ENCODE measurements at places on chromosomes 11 and 22. TPM values are rescaled to one million over a fixed set of nuclear protein-coding genes. Genes with fewer than 3 reads are reported as not detected.
A peak's percentile ranks its signal among the peaks of the same experiment; 100 is the strongest.

Gene QSER1
- total RNA-seq = 30.1 TPM

- DNase-seq = no peak
These were observed 5.5 kb downstream of the B3GAT1 start for GRCh38 chr11:134406264-134407185.

DNA sequence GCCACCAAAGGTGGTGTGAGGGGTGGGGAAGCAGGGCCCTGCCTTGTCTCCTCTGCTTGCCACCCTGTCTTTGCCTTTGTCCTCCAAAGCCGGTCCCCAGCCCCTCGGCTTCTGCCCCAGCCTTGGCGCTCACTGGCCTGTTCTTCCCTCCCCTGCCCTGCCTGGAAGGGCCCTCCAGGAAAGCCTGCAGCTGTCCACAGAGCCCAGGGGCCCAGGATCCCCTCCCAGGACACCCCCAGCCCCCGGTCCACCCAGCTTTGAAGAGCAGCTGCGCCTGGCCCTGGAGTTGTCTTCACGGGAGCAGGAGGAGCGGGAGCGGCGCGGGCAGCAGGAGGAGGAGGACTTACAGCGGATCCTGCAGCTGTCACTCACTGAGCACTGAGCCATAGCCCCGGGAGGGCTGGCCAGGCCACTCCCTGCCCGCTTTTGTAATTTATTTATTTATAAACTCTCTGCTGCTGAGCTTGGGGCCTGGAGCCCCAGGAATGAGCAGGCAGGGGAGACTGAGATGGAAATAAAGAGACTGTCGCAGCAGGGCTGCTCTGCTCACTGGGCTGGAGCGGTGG lies 1.3 kb upstream of the SSH3 start:
- DNase-seq = peak; percentile 47

DNA sequence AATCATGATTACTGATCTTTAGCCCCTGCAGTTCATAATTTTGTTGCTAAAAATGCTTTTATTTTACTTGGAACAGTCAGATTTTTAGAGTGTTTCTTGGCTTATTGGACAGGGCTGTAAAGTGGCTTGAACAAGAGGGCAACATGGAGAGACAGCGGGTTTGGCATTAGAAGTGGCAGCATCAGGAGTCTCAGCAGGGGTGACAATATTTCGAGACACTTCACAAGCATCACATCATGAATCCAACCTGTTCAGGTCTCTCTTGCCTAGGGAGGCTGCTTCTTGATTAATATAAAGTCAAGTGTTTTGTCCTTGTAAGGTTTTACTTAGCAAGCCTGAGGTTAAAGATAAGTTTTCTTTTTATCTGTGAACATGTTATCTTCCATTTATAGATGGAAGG lies 2249.5 kb downstream of the LRRC4C start:
- DNase-seq = no peak

- DNase-seq = no peak
These were observed 835 bp upstream of the RHOD start for GRCh38 chr11:67055812-67056211.

DNA sequence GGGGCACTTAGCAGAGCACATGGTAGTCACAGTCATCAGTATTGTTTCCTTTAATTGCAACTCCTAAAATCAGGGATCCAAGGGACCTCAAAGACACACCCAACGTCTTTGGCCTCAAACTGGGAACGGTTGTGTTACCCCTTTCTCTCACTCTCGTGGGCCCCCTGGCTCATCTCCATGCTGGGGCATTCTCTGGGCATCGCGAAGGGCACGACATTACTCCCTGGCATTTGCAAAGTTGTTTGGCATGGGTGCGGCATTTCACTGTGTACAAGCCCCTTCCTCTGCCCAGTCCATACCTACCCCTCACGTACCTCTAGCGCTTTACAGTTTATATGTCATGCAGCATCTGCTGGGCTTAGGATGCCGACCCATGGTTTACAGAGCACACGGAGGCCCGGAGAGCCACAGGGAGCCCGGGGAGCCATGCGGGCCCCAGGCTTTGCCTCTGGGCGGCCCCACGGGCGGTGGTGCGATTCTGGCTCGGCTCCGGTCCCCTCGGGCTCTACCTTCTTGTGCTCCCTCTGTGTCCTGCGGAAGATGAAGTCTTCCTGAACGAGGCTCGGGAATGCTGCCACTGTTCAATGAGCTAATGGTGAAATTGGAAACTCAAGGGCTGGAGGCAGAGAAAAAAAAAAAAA lies 21.9 kb upstream of the CACNG2 start:
- DNase-seq = no peak

DNA sequence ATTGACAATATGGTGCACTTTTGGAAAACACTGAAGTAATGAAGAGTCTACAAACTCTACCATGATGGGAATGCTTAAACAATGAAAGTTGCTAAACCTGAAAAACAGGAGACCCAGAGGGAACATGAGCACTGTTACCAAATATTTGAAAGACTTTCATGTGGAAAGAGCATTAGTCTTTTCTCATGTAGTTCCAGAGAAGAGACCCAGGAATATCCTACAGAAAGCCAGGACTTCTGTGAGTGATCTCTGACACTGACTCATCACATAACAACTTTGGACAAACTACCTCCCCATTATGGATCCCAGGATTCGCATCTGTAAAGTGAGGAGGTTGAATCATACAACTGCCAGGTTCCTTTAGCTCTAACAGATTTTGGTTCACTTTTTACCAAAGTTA lies 62.2 kb downstream of the FAM181B start:
- no peak for DNase-seq

DNA sequence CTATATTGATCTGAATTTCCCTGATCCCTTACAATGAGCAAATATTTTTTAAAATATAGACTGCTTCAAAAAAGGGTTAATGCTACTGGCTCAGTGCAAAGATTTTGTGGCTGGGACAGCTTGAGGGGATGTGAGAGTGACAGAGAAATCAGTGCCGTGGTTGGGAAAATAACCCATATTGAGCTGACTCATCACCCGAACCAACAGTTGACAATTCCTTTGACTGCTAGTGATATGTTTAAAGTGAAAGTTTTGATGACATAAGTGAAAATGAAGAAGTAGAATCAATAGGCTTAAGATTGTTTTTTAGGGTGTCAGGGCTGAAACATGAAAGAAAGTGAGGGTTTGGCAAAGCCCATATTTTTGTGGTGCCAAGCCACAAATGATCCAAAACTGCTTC lies 257.1 kb upstream of the TENM4 start:
- DNase-seq = peak; percentile 4

Gene OR4A15
- not detected for total RNA-seq

Gene SNX32
- total RNA-seq = not detected

DNA sequence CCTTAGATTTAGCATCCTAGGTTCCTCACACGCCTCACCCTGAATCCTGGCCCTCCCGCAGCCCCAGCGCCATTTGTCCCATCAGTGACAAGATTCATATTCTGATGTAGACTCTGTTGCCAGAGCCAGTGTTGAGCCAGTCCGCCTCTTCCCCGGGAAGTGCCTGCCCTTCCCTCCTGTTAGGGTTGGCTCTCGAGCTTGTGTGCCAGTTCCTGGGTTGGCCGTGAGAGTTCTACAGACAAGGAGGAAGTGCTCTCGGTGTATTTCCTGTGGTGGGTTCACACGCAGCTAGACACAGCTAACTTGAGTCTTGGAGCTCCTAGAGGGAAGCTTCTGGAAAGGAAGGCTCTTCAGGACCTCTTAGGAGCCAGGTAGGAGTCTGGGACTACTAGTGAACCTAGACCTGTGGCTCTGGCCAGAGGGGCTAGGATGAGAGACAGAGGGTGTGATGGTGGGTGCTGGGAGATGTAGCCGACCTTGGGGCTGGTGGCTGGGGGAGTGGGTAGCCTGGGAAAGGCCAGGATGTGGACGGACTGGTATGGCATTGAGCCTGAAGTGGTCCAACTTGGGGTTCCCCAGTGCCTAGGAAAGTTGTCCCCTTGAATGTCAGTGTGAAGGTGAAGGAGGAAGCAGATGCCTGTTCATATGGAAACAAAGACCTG lies at the start of gene IL18BP:
Gene IL18BP (plus strand): TSS at position 261 of the 662 bp plus-strand sequence. CDS start 1,076 bp downstream, outside the sequence.
- no peak for DNase-seq

Gene NRGN
- total RNA-seq = 21.2 TPM

Gene FLRT1
- 0.02 TPM for total RNA-seq

DNA sequence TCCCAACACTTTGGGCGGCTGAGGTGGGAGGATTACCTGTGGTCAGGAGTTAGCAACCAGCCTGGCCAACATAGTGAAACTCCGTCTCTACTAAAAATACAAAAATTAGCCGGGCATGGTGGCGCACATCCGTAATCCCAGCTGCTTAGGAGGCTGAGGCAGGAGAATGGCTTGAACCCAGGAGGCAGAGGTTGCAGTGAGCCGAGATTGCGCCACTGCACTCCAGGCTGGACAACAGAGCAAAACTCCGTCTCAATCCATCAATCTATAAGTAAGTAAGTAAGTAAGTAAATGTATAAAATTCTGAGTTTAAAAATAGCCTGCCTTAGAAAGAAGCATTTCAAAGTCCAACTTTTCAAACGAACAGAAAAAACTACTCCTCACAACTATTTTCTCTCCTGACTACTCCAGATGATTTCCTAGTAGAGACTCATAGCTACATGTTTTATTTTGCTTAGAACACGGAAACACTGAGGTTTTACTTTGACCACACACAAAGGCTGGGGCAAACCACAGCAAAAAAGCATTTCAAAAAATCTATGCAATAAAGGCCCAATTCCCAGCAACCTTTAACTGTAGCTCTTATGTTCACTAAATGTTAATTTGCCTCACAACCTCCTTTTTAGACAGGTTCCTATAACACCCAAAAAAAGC lies 16.3 kb downstream of the SPTY2D1 start:
- peak; percentile 54 for DNase-seq

- no peak for DNase-seq
These were observed 10.3 kb upstream of the IGSF9B start for GRCh38 chr11:133966921-133967598.

- peak; percentile 30 for DNase-seq
These were observed 68.5 kb upstream of the SLC35C1 start for GRCh38 chr11:45736424-45736823.

GRCh38 chr22:26956371-26956770 lies 299.0 kb downstream of the MIAT start:
- no peak for DNase-seq

DNA sequence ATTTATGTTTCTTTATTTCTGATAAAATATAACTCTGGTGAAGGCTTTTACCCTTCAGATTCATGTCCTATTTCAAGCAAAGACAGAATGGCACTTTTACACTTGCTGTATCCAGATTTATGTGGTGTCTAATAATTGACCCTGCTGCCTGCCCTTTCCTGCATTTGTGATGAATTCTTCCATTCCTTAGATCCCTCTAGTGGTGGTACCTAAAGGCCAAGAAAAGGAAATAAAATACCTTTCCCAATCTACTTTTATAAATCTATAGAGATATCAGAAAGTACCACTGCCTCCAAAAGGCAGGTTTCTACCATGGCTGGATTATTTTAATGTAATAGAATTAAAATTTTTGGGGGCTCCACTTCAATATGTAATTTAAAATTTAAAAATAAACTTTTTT lies 34.2 kb downstream of the CCDC81 start:
- DNase-seq = no peak

DNA sequence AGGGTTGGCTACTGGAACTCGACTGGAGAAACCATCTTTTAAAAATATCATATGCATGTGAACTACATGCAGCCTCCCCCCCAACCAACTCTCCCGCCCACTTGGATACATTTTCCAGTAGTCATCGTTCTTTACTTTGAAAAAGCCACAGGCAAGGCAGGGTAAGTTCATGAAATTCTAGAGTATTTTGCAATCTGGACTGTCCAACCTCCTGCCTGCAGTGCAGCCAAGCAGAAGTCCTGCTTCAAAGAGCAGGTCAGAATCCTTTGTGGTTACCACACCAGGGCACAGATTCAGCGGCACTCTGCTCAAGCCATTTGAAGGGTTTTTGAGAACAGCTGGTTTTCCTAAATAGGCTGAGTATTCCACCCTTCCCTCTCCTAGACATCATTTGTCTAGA lies 12.1 kb downstream of the ELF5 start:
- peak; percentile 97 for DNase-seq

- no peak for DNase-seq
These were observed 144.6 kb downstream of the SNX19 start for GRCh38 chr11:130771708-130772107.

Gene CCDC15
- total RNA-seq = 7.6 TPM

- DNase-seq = peak; percentile 94
These were observed 8.3 kb upstream of the INSC start for GRCh38 chr11:15106201-15106965.

DNA sequence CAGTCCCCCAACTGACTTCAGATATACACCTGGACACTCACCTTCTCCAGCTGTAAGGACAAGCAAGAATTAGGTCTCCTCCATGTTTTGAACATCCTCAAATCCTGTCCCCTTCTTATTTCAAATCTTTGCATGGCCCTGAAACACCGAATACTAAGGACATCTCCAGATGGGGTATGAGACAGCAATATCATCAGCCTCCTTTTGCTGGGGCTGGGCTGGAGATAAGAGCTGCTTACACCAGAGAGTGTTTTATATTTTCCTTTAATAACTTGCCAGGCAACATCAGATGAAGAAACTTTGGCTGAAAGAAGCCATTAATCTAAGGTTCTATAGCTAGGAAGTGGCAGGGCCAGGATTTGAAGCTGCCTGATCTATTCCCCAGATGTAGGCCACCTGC lies 21.6 kb downstream of the TUG1 start:
- DNase-seq = no peak

Gene PDE2A
- 4.6 TPM for total RNA-seq

DNA sequence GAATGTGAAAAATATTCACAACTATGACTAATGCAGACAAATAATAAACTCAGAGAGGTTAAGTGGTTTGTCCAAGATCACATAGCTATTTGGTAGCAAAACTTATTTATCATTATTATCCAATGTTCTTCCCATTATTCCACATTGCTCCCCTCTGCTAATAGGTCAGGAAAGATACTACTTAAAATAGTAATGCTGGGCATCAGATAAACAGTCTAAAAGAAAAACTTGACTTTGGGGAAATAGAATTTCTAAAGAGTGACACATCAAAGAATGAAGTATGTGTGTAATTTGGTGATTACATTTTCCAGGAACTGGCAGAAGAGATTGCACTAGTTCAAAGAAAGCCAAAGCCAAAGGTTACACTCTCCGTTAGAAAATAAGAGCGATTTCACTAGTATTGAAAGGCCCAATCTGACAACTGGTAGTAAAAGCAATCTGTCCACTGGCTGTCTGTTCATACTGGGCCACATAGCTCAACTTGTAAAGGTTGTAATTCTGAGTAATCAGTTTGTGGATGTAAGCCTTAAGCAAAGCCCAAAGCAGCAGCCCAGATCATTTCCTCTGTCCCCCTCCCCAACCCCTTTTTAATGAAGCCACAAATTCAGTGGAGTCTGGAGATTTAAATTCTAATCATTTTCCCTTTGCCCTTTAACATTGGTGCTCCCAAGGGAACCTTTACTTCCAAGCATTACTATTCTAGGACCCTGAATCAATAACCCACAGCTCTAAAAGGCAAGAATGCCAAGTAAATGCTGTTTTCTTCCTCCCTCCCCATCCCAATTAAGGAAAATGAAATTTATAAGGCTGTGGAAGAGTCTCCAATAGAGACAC lies 283.5 kb downstream of the TTC28 start:
- DNase-seq = peak; percentile 77

DNA sequence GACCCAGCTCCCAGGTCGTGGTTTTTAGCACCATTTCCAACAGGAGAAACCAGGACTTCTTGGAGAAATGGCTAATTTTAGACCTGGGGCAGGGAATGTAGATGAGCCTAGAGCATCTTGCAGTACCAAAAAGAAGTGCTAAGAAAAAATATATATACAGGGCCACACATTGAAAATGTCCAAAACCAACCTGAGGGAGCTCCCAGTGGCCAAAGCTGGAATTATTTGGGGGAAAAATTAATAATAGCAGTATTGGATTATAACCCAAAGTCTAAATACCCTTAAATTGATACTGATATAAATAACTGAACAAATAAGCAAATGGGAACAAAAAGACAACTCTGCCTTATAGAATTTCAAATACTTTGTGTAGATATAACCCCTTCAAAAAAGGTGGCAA lies 108.0 kb downstream of the PARVA start:
- no peak for DNase-seq

Gene CDKN1C
- 6.2 TPM for total RNA-seq
